Omental fat pad (tissue), 4 donors: ENCODE measurements at places on chromosomes 12 and 14.

- DNase-seq: no peak
Observed at GRCh38 chr12:9786726-9787717, 26.3 kb upstream of the CD69 start.

DNA sequence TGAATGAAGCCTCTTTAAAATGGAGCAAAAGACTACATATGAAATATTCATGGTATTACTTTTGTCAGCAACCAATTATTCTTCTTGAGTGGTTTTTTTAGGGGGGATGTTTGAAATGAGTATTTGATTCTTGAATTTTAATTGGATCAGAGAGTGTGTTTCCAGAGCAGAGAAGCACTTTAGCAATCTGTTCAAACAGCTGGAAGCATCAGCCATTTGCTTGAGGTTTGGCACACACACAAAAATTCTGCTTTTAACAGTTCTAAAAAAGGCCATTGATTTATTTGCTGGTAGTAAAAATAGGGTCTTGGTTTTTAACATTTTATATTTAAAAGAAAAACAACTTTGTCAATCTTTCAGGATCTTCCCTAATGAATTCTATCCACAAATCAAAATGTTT lies 292.7 kb downstream of the LRFN5 start:
- no peak for DNase-seq

GRCh38 chr12:93163260-93164036 lies 214.3 kb upstream of the NUDT4 start:
- DNase-seq: no peak

DNA sequence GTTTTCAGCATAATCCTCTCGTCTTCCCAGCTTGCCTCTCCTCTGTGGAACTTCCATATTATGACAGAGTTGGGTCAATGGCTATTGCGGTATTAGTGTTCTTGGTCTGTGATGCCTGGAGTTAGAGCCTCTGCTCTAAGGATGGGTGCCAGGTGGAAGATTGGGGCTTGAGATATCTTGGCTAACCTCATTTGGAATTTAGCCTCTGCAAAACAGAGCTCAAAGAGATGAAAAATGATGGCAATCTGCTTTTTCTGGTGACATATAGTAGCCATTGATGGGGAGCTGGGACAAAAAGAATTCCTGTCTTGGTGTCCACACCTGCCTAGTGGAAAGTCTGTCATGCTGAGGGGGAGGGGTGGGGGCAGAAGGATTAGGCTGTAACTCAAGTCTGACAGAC lies 152.1 kb downstream of the RPL10L start:
- no peak for DNase-seq

DNA sequence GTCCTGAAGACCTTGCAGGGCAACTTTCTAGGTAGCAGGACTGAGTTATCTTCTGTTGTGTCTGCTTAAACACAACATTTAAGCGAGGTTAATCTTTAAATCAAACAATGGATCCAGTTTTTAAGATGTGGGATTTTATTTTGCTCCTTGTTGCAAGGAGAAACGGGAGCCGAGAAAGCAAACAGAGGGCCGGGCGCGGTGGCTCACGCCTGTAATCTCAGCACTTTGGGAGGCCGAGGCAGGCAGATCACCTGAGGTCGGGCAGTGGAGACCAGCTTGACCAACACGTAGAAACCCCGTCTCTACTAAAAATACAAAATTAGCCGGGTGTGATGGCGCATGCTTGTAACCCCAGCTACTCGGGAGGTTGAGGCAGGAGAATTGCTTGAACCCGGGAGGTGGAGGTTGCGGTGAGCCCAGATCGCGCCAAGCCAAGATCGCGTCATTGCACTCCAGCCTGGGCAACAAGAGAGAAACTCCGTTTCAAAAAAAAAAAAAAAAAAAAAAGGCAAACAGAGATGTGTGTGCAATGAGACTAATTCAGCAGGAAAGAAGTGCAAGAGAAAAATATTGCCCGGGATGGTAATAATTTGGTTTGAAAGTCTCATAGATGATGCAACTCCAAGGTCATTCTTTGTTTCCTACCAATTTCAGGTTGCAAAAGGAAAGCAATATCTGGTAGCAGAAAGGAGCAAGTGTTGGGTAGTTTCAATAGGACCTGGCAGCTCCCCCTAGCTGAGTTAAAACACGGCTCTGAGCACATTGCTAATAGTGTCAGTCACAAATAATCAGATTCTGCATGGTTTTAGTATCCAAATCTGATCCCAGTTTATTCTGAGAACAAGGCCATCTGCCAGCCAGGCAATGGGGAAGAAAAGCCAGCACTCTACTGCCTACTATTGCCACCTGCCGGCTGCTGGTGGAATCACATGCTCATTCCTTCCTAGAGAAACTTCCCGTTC lies 141.4 kb downstream of the PPM1H start:
- peak; percentile 92 for DNase-seq

DNA sequence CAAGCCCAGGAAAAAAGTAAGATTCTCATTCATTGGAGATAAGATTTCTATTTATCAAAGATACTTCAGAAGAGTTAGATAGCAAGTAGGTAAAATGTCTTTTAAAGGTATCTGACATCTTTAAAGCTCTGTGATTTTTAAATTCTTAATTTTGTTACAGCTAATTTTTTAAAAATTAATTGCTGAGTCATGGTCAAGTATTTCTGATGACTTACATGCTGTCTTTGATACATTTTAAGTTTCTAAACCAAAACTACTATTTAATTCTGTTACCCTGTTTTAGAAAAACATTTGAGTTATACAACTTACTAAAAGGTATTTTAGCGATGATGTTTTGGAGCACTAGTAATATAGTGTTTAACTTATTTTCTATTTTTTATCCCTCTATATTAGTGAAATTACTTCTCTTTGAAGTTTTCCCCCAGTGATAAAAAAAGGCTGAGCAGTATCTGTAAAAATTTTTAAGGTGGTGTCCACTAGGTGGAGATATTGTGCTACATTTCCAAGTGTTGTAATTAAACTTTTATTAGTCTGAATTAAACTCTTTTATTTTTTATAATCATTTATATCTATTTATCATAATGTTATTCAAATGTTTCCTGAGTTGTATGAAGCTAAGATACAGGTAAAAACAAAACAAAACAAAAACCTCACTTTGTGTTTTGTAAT lies 11.5 kb downstream of the ALG10 start:
- DNase-seq: no peak

DNA sequence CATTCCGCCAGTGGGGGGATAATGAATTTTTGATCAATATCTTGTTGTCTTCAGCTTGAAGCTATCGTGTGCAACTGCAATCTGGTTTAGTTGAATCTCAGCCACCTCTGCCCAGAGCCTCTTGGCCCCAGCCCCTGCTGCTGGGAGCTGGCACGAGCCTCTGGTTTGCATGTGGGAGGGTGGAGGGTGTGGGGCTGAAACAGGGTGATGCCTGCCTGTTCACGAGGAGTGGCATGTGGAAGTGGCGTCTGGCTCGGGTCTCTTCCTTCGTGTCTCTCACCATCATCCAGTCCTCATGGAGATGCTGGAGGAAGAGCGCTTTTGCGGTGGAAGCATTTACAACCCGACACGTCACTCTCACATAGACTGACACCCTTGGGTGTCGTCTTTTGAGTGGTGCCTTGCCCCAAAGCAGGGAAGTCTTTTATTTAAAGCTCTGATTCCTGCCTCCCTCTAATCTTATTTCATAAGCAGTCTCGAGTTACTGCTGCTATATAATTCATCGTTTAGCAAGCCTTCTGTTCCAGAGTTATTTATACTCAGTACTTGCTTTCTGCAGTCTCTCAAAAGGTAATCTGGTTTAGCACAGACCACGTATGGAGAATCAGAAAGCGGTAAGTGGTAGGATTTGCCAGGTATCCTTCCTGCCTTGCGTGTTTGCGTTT lies 64.5 kb downstream of the AACS start:
- DNase-seq: no peak

DNA sequence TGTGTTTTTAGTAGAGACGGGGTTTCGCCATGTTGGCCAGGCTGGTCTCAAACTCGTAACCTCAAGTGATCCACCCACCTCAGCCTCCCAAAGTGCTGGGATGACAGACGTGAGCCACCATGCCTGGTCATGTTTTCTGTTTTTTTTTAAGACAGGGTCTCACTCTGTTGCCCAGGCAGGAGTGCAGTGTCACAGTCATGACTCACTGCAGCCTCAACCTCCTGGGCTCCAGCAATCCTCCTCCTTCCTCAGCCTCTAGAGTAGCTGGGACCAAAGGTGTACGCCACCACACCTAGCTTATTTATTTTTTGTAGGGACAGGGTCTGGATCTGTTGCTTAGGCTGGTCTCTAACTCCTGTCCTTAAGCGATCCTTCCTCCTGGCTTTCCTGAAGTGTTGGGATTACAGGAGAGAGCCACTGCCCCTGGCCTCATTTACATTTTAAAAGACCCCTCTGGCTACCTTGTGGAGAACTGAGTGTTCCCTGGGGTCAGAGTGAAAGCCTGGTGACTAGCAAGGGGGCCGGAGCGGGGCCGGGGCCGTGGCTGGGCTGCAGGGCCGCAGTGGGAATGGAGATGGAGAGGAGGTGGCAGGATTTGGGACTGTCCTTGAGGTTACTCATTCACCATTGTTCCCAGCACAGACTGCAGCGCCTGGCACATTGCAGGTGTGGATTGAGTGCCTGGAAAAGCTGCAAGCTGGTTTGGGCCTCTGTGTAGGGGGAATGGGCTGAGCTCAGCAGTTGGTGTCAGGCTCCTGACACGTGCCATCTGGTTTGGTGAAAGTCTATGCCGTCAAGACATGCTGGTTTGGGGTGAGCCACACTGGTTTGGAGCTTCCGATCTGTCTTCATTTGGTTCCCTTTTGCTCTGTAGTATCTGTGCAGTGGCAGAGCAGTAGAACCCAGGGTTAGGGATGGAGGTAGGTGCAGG lies 18.1 kb downstream of the KMT5A start:
- no peak for DNase-seq

- no peak for DNase-seq
Observed at GRCh38 chr12:98612696-98613334, 19.3 kb downstream of the SLC25A3 start.

DNA sequence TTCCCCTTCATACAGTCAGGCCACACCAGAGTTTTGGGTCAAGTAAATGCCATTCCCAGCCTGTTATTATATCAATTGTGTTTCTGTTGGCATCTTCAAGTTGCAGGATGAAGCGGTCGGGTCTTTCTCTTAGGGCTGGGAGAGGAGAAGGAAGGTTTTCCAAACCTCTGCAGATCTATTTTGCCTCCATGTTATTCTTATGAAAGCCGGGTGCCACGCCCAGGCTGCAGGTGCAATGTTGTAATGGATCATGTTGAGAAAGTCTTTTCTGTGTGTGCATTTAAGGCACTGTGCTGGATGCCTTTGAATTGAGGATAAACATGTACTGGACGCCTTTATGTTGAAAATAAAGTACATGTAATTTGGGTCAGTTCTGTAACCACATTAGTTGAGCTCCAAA lies 164.4 kb upstream of the HIF1A start:
- no peak for DNase-seq

DNA sequence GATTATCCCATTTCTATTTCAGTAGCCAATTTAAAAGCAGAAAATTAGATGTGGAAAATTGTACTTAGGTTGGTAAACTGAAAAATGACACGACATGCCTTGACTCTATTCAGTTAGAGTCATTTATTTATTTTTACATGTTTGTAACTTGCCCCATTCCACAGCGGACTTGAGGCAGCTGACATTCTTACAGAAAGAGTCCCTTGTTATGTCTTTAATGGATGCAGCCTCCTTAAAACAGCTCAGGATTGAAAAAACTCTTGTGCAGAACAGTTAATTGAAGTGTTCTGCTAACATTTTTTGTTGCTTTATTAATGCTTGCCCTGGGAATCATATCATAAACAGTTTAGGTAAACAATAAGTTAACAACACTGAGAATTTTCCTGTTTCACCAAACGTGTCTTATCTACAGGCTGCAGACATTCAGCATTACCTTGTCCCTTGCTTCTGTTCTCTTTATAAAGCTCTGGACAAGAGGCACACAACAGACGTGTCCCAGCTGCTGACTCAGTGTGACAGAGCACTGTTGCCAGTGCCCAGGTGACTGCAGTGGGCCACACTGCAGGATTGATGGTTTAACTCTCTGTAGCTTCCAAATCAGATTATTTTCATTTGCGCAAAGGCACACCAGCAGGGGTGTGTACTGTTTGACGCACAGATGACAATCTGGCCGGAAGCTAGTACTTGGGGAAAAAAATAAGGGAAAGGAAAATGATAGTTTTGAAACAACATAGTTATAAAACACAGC lies 101.6 kb downstream of the PELI2 start:
- DNase-seq: no peak

- no peak for DNase-seq
Observed at GRCh38 chr12:68861890-68862289, 53.9 kb downstream of the MDM2 start.

- no peak for DNase-seq
Observed at GRCh38 chr12:76645934-76646333, 86.4 kb upstream of the OSBPL8 start.

DNA sequence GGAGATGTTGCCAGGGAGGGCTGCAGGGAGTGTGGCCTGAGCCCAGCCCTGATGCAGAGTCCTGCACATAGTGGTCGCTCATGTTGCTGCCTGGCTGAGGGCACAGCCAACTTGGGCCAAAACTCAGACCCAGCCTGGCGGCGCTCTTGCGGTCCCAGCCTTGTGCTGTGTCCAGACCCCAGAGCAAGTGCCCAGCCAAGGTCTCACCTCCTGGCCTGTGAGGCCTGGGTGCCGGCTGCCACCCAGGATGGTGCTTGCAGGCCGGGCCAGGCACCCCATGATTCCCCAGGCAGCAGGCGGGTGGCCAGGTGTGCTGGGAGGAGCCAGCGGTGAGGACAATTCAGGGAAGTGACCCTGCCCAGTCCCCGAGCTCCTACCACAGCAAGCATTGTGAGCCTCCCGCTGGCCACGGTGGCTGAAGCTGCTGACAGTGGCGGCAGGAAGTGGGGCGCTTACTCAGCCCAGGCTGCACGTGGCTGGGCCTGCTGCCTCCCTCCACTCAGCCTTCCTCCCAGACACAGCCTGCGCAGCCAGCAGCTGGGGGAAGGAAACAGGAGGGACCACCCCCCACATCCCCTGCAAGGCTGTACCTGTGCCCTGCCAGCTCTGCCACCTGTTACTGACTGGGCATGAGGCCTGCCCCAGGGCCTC lies 17.7 kb upstream of the PGF start:
- DNase-seq: no peak

DNA sequence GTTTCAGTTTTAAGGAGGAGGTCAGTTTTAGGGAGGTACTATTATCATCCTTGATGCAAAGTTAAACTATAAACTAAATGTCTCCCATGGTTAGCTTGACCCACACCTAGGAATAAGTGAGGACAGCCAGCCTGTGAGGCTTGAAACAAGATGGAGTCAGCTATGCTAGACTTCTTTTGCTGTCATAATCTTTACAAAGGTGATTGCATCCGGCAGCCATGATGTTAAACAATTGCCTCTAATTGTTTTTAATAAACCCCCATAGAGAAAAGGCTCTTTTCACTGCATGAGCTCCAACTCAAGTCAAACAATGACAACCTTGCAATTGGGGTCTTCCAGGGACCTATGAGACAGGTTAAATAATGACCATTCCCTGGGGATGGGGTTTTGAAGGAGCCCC lies 45.7 kb upstream of the EEA1 start:
- DNase-seq: no peak
